ENCODE measurements at places on chromosomes 16 and 17. TPM values are rescaled to one million over a fixed set of nuclear protein-coding genes. Genes with fewer than 3 reads are reported as not detected.

PRSS53 gene
- 7.0 TPM for total RNA-seq

ADPRM gene
- 14.5 TPM for total RNA-seq

- no peak for DNase-seq
Observed at GRCh38 chr17:35291802-35292201, 48.9 kb downstream of the SLFN5 start.

- DNase-seq: no peak
Observed at GRCh38 chr16:9603316-9603715, 511.9 kb downstream of the HAPSTR1 start.

GP1BA gene
- not detected for total RNA-seq

HERPUD1 gene
- 146 TPM for total RNA-seq

All from chondrocyte (in vitro differentiated cells).